K562 (cell line): ENCODE measurements at places on chromosomes 12 and 14. TPM values are rescaled to one million over a fixed set of nuclear protein-coding genes. Genes with fewer than 3 reads are reported as not detected.
A peak's percentile ranks its signal among the peaks of the same experiment; 100 is the strongest.

The PRKD1 gene
- total RNA-seq = 0.16 TPM in 2 replicates

The SLC17A8 gene
- total RNA-seq = not detected in 2 replicates

The LRRIQ1 gene
- total RNA-seq = not detected in 2 replicates

The SERPINA9 gene
- not detected in 2 replicates for total RNA-seq

The SRRM4 gene
- not detected in 2 replicates for total RNA-seq

The P3H3 gene
- 14.2 and 15.0 TPM in 2 replicates for total RNA-seq

DNA sequence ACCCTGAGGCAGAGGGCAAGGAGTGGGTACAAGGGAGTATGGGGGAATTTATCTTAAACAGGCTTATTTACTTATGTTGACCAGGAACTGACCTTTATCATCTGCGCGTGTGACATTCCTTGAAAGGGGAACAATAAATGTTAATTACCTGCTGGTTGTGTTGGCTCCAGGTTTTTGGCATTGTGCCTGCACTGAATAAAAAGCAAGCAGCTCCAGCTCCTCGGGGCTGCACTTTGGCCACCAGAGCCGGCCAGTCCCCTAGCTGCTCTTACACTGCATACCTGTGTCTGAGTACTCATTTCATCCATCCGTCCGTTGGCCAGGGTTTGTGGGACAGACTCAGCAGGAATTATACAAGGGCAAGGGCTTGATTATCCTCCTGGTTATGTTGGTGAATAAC is 68.8 kb upstream of the GTF2A1 start:
- peaks cover 15% of the 10 kb centered on the region; the same call in 1 of the 3 replicates for H3K36me3 ChIP-seq
- DNase-seq = no peak
- no peak overlapping the region for H3K4me3 ChIP-seq
- H3K27ac ChIP-seq = no peak overlapping the region
- no peaks in the 10 kb centered on the region for H3K27me3 ChIP-seq

DNA sequence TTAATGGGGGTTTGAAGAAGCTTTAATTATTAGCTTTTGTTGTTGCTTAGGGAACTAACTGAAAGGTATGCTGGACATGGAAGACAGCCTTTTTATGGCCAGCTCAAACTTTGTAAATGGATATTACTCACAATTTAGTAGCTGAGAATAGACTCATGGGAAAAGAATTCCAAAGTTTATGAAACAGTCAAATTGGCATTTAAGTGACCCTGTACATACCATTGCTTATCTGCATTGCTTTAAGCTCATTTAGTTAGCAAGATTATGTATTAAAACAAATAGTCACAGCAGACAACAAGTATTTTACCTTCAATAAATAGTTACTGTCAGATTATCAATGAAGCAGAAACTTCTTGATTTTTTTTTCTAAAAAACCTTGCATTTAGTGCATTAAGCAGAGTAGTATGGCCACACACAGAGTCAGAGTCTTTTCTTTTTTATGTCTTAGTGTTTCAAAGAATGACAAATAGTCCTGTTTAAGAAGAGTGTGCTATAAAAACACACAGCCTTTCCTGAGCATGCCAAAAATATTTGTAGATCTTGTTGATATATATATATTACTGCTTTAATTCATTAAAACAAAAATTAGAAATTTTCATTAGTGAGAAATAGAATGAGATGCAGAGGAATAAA is 102.2 kb downstream of the TTC6 start:
- no peaks in the 10 kb centered on the region for H3K4me1 ChIP-seq
- no peak overlapping the region for H3K4me3 ChIP-seq
- H3K27me3 ChIP-seq = no peaks in the 10 kb centered on the region; the same call in 2 of the 3 replicates
- no peak overlapping the region for H3K27ac ChIP-seq

- H3K4me1 ChIP-seq = peaks cover 13% of the 10 kb centered on the region
- H3K36me3 ChIP-seq = peaks cover 26% of the 10 kb centered on the region; the same call in 2 of the 3 replicates
- peak overlapping the region; percentile 97 for H3K27ac ChIP-seq
- DNase-seq = no peak
Measured at GRCh38 chr14:24196071-24197055, 1.1 kb upstream of the TM9SF1 start.

GRCh38 chr14:99551034-99551922 is 52.7 kb downstream of the CCDC85C start:
- DNase-seq = no peak

DNA sequence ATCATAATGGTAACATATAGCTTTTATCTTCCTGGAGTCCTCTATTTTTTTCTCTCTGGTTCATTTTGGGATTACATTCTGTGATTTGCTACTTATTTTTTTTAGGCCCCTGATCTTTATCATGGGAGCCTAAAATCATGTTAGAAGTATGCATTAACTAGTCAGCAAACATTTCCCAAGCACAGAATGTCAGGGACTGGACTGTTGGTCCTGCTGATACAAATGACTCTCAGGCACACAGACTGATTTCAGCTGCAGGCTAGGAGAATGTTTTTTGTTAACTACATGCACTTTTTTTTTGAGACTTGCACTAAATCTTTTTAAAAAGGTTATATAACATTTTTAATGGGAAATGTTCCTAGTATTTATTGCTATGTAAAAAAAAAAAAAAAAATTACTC is 131.1 kb downstream of the ACSS3 start:
- no peaks in the 10 kb centered on the region for H3K27me3 ChIP-seq
- DNase-seq = no peak
- no peaks in the 10 kb centered on the region for H3K4me1 ChIP-seq

DNA sequence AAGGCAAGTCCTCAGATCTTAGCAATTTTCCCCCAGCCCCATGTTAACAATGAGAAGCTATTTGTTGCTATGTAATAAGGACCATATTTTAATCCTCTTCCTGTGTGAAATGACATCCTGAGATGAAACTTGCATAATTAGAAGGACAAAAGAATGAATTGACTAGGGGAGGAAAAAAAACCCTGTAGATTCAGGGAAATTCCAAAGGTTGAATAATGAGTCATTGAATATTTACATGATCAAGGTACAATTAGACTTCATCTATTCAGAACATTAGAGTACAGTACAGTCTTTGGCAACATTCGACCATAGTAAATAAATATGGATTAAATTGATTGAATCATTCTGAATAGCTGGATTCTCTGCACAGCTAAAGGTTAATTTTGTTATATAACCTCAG is 9.4 kb downstream of the MYBPC1 start:
- peaks cover 18% of the 10 kb centered on the region for H3K27me3 ChIP-seq
- DNase-seq = no peak
- H3K36me3 ChIP-seq = no peaks in the 10 kb centered on the region
- no peaks in the 10 kb centered on the region for H3K4me1 ChIP-seq

DNA sequence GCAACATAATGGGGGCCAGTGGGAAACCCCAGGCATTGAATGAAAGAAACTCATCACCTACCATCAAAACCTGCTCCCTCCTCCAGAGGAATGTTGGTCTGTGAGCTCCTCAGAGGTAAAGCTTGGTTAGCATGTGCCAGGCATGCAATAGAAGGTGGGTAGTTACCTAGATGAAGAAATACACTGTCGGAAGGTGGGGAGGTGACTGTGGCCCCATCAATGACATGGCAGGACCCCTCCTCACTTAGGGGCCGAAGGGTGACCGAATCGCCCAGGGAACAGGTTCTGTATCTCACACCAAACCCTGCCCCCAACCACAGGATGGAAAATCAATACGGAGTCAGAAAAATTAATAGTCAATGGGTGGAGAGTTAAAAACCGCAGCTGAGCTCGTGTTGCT is 135.6 kb downstream of the BCL11B start:
- DNase-seq = no peak
- H3K4me1 ChIP-seq = no peaks in the 10 kb centered on the region
- no peaks in the 10 kb centered on the region for H3K36me3 ChIP-seq
- no peak overlapping the region for H3K27ac ChIP-seq
- H3K27me3 ChIP-seq = no peaks in the 10 kb centered on the region; the same call in 2 of the 3 replicates

GRCh38 chr12:3278681-3279414 is 201.7 kb downstream of the TSPAN9 start:
- no peaks in the 10 kb centered on the region for H3K36me3 ChIP-seq
- no peak for DNase-seq
- no peaks in the 10 kb centered on the region for H3K27me3 ChIP-seq
- H3K4me3 ChIP-seq = no peak overlapping the region

DNA sequence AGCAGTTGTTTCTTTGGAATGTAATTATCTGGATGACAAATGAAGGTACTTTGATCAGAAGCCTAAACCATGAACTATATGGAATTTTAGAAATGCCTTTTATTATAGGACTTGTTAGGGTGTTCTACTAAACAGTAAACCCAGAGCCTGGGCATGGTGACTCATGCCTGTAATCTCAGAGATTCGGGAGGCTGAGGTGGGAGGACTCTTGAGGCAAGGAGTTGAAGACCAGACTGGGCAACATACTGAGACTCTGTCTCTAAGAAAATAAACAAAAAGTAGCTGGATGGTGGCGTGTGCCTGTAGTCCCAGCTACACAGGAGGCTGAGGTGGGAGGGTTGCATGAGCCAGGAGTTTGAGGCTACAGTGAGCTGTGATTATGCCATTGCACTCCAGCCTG is 23.9 kb downstream of the PALS1 start:
- DNase-seq = no peak
- no peak overlapping the region for H3K27ac ChIP-seq
- no peaks in the 10 kb centered on the region for H3K27me3 ChIP-seq
- no peaks in the 10 kb centered on the region for H3K36me3 ChIP-seq
- H3K4me1 ChIP-seq = no peaks in the 10 kb centered on the region

- H3K27ac ChIP-seq = no peak overlapping the region
- H3K27me3 ChIP-seq = no peaks in the 10 kb centered on the region
- no peak for DNase-seq
- H3K4me3 ChIP-seq = no peak overlapping the region
- H3K36me3 ChIP-seq = no peaks in the 10 kb centered on the region
- H3K4me1 ChIP-seq = peaks cover 6% of the 10 kb centered on the region; the same call in 1 of the 3 replicates
Measured at GRCh38 chr12:49776858-49777257, 35.5 kb downstream of the TMBIM6 start.

DNA sequence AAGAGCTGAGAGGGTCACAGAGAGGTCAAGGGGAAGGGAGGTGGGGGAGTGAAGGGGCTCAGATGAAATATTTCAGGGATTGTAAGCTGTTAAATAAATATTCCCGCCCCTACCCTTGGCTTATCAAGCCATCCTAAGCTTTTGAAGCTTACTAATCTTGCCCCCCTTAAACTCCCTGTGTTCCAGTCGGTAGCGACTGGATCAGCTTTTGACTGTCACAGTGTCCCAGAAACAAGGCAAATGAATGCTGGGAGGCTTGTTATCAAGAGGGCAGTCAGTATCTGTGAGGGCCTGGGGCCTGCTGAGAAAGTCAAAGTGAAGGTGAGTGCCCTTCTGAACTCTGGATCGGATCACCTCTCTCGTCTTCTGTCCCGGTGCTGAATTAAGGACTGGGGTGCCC is 128.1 kb downstream of the DACT1 start:
- H3K36me3 ChIP-seq = no peaks in the 10 kb centered on the region
- H3K27ac ChIP-seq = no peak overlapping the region
- no peak for DNase-seq
- H3K4me3 ChIP-seq = no peak overlapping the region
- H3K4me1 ChIP-seq = no peaks in the 10 kb centered on the region; the same call in 2 of the 3 replicates

DNA sequence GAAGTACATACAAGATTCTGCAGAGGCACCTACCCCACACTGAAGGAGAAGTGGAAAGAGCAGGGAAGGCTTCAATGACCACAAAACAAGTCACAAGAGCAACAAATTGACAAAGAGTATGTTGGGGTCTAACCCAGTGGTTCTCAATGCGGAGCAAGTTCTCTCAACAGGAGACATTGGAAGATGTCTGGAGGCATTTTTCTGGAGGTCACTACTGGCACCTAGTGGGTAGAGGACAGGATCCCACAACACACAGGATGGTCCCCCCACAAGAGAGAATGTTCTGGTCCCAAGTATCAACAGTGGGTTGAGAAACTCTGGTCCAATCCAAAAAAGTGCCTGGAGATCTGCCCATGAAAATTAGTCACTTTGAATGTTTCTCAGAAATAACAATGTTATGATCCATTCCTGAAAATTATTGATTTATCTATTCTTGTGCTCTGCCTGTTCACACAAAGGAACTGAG is 3.4 kb downstream of the SSH1 start:
- peaks cover 38% of the 10 kb centered on the region for H3K4me1 ChIP-seq
- DNase-seq = no peak
- peak overlapping the region; percentile 67; the same call in 2 of the 3 replicates for H3K27ac ChIP-seq
- no peaks in the 10 kb centered on the region for H3K27me3 ChIP-seq
- no peaks in the 10 kb centered on the region; the same call in 2 of the 3 replicates for H3K36me3 ChIP-seq

DNA sequence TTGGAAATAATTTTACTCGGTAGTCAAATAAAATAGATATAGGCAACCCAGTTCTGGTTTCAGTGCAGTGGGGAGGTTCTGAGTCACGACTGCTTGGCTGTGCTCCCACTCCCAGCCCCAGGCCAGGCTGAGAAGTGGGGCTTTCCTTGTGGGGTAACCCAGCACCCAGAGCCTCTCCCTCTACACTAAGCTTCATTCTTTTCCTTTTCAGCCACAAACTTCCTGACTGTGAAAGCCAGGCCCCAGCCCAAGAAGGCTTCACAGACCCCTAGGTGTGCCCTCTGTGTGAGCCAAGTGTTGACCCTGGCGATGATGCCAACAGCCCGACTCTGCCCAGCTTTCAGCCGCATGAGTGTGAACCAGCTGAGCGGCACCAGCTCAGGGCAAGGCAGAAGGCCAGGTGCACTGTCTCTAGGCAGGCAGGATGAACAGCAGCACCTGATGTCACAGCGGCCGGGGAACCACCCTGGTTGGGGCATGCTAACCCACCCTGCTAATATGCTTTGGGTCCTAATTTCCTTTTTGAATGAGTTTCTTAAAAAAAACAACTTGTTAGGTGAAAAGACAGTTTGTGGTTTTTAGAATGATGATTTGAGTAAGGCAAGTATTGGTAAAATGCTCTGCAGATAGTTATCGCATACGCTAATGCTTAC is 42.2 kb upstream of the ATP23 start:
- no peaks in the 10 kb centered on the region for H3K36me3 ChIP-seq
- H3K4me3 ChIP-seq = no peak overlapping the region
- H3K4me1 ChIP-seq = peaks cover 15% of the 10 kb centered on the region
- no peaks in the 10 kb centered on the region for H3K27me3 ChIP-seq
- no peak overlapping the region for H3K27ac ChIP-seq

- no peaks in the 10 kb centered on the region for H3K27me3 ChIP-seq
- DNase-seq = no peak
Measured at GRCh38 chr14:54711812-54712464, 145.0 kb downstream of the SAMD4A start.

DNA sequence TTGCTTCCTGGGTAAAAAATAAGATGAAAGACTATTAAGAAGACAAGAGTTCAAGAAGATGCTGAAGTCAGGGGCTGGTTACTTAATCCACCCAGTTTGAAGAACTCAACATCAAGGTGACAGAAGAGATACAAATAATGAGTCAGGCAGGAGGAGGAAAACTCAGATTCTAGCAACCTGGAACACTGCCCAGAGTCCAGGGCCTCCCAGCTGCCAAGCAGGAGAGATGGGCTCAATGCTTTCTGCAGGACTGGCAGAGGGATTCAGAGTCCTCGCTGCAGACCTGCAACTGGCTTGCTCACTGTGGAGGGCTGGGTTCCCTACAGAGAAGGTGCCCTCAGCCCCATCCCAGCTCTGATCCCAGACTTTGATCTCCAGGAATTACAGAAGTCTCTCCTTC is 28.6 kb upstream of the CEBPE start:
- no peaks in the 10 kb centered on the region for H3K27me3 ChIP-seq
- H3K4me1 ChIP-seq = peaks cover 37% of the 10 kb centered on the region

DNA sequence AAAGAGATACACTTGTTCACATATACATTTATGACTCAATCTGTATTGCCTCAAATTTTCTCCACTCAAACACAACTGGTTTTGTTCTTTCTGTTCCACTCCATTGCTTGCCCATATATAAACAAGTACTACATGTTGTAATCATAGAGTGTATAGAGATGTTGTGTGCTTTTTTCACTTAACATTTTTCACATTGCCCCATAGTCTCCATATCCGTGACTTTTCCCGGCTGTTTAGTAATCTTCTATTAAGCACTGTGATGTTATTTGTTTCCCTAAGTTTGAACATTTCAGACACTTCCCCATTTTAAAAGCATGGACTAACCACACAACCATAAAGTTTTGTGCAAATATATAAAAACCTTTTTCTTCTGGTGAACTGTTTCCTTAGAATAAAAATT is 45.5 kb upstream of the PTPRR start:
- no peaks in the 10 kb centered on the region for H3K36me3 ChIP-seq
- no peak overlapping the region for H3K4me3 ChIP-seq
- no peak overlapping the region for H3K27ac ChIP-seq
